CD4-positive, alpha-beta T cell treated with Interferon gamma for 1 hour (primary cell): ENCODE measurements at places on chromosomes 7 and 10.

DNA sequence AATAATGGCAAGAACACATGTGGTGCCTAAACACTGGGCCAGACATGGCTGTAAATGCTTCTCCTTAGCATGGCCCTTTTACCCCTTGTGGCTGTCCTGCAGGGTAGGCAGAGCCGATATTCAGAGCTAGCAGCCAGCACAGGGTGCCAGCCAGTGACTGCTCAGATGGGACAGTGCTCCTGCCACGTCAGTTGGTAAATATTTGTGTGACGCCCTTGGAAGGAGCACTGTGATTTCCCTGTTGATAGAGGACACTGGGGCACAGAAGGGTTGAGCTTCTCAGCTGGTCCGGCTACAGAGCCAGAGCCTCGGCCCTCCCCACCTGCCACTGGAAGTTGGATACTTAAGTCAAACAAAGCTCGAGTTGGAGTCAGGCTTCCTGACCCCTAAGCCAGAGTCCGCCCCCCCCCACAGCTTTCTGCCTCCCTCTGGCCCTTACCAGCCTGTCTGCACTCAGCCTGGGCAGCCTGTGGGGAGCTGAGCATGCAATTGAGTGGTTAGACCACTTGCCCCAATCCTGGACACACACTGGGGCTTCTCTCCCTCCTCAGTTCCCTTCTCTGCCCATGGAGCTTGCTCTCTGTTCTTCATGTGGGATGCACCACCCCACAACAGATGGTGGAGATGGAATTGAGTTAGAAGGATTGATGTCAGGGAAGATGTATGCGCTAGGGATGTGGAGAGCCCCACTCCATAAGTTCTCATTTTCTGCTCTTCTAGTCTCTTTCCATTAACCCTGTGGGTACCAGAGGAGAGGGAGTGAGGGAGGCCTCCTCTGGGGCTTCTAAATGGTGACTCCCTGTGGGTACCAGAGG is 350.8 kb downstream of the PLXNA4 start:
- DNase-seq, result no peak

DNA sequence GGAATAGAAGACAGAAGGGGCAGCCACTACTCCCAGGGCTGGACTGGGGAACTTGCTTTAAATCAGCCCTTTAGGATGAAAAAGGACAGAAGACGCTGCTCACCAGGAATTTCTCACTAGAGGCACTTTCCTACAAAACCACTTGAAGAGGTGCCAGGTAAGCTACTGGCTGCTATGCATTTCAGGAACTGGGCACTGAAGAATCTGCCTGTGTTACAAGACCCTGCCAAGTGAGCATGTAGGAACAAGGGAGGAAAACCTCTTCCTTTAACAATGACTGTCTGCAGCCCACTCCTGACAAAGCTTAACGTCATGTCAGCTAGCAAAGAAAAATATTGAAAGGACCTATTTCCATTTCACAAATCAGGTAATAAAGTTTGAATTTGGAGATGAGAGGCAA is 5.8 kb upstream of the AGMO start:
- no peak for DNase-seq

DNA sequence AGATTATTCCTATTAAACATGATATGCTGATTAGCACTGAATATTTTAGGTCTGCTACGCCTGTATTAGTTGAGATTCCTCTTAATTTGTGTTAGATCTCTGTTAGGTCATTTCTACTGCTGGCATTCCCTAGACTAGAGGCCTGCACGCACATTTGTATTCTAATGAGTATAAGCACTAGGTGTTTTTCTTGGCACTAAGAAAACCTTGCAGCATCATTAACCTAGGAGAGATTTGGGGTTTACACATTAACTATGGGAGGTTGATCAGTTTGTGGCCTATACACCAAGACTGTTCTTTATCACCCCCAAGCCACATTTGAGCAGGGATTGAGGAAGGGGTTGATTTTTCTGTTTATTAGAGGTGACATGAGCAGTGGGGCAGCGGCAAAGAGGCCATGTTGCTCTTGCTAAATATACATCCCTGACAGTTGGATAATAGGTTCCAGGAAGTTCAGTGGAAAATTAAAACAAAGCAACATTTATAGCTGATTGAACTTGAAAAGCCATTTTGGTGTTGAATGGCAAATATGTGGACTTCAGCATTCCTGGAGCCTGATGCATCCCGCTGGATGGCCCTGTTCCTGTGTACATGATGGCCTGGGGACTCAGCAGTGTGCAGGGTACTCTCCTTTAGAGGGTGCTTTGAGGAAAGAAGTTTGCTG is 65.2 kb downstream of the GBF1 start:
- no peak for DNase-seq

- DNase-seq, result peak; percentile 67
These were observed 124.4 kb downstream of the DOCK4 start for GRCh38 chr7:112081778-112082177.

DNA sequence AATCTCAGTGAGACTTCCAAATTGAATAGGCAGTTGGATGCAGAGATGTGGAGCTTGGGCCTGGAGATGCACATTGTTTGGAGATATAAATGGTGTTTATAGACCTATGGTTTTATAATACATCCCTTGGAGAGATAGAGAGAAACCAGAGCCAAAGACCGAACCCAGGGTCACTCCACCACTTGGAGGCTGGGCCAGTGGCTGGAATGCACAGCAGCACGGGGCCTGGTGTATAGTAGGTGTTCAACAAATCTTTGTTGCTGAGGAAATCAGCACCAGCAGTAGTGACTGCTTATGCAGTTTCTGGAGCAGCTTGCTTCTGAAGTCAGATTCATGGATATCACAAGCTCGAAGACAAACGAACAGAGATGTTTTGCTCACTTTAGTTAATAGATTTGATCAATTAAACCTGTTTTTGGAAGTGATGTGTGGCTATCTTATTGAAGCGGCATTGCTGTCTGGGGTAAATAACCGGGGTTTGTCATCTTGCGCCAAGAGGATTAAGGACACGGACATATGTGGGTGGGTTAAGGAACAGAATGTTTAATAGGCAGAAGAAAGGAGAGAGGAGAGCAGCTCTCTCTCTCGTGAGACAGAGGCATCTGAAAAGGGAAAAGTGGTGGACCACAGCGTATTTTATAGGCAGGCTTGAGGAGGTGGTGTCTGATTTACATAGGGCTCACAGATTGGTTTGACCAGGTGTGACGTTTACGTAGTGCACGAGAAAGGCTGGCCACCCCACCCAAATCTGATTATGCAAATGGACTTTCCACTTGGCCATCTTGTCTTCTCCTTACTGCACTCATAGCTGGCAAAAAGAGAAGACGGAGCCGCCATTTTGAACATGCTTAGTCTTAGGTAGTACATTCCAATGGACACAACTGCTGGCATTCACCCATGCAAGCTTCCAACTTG is 11.1 kb downstream of the RBP4 start:
- no peak for DNase-seq

GRCh38 chr10:30215141-30215540 is 133.9 kb downstream of the MTPAP start:
- no peak for DNase-seq

GRCh38 chr7:73557397-73558257 is at the start of gene BCL7B:
TSS of gene BCL7B (minus strand) at chr7:73557690. CDS start at chr7:73557578, 112 bp downstream.
- peak; percentile 83 for DNase-seq

DNA sequence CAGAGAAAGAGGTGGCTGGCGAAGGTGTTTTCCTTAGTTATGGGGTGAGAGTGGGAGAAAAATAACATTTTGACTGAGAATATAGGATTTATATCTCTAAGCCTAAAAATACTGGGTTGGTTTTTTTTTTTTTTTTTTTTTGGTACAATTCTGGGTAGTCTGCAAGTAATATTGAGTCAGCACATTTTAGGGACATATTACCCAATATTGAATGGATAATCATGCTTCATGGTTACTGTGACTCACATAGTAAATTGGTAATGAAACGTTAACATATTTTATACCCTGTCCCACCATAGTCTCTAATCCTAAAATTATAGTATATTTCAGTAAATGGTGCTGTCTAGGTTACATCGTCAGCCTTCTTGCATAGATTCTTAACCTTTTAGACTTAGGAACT is 91.4 kb downstream of the TPST1 start:
- no peak for DNase-seq

- no peak for DNase-seq
These were observed 15.8 kb downstream of the ASZ1 start for GRCh38 chr7:117411539-117411938.

DNA sequence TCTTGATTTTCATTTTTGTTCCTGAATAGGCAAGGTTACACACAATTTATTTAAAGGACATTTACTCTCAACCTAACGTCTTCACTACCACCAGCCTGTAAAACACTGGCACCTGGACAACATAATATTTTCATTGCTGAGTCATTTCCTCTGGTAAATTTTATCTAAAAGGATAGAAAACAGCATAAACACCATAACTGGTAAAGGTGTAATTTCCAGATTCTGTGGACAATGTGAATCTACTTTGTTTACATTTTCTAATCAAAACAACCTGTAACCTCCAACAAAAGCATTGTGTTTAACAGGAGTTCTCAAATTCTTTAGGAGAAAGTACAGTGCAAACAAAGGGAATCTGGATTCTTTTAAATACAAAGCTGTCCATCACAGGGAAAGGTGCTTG is 472.0 kb upstream of the AKR1E2 start:
- no peak for DNase-seq

- peak; percentile 90 for DNase-seq
These were observed at the start of gene AKR1E2 for GRCh38 chr10:4825868-4826791. TSS of gene AKR1E2 (plus strand) at chr10:4826207. CDS start at chr10:4826325, 118 bp downstream.

- DNase-seq, result no peak
These were observed 164.3 kb downstream of the BUB3 start for GRCh38 chr10:123318516-123318915.

DNA sequence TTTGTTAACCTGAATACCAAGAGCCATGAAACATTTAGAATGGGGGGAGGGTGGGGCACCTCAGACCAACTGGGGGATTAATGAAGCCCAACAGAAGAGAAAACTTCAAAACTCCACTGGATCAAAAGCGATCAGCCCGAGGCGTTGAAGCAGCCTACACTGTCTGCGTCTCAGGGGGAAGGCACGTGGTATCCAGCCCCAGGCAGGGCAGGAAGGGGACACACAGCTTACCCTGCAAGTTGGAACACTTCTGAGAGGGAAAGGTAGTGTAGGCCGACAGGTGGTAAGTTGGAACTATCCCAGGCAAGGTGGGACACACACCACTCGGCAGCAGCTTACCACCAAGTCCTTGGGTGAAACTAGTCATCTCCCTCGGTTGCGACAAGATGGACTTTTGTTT is 102.9 kb downstream of the TAX1BP1 start:
- DNase-seq, result no peak

GRCh38 chr7:73358590-73359275 is 30.8 kb downstream of the FKBP6 start:
- no peak for DNase-seq

- DNase-seq, result no peak
These were observed 65.5 kb downstream of the BPGM start for GRCh38 chr7:134712196-134712595.

DNA sequence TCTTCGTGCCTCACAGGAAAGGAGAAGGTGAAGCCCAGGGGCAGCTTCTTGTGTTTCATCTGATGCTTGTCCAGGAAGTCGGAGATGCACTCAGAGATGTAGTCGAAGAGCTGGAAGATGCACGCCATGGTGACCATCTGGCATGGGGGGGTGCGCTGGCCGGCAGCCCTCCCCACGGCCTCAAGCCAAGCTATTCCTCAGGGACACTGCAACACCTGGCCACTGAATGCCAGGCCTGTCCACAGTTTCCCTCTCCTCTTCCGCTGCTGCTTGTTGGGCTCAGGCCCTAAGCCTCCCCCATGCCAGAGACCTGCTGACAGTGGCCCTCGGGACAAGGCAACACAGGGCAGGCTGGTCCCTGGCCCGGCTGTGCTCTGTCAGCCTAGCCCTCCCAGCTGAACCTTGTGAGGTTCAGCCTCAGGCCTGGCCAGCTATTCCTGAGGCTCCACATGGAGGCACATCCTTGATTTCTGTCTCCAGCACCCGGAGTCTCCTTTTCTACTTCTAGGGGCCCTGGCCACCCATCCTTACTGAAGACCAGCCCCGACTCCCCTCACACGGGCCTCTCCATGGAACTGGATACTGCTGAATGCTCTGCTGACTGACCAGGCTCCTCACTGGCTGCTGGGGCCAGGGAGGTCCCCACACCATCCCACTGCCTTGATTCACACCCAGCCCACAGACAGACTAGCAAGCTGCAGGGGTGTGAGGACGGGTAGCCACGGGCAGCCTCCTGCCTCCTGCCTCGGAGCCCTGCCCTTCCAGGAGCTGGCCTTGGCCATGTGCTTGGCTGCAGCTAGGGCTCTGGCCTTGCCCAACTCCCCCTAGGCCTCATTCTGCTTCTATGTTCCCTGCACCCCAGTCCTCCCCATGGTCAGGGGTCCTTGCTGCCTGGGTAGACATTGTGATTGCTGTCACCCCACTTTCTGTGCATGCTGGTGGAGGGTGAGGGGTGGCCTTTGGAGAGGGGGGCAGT is 10.1 kb upstream of the MYL7 start:
- DNase-seq, result no peak

DNA sequence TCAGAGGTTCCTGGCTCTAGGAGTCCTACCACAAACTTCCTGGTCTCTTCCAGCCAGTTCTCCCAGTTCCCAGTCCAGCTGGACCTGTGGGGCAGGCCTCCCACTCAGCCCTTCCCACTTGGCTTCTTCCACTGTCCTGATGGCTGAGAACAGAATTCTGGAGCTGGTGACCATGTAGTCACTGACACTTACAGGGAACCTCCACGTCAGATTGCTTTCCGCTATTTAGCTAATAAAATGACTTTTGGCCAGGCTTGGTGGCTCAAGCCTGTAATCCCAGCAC is 63.5 kb upstream of the ZRANB1 start:
- no peak for DNase-seq

DNA sequence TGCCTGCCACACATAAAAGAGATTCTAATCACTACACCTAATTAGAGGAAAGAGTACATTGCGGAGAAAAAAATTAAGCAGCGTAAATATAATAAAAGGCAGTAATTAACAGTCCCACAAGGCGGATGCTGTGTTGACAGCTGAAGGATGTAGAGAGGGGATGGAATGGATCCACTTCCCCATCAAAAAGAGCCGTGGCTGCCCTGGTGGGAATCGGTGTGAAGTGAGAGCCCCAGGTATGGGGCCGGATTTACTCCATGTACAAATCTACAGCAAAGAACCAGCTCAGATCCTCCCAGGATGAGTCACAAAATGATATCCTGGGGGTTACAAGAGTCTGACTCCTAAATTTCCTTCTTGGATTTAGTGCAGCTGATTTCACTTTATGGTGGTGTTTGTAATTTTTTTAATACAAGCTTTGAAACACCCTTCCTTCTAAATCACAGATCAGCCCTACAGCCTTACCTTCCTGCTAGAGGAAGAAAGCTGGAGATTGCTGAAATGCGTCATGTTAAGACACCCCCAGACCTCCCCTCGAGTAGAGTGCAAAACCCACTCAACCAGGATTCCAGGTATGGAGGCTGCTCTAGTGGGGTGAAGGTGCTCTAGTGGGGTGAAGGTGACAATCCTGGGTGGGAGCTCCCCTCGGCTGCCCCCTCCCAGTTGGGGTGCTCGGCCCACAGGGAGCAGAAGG is 398.4 kb downstream of the PLXNA4 start:
- no peak for DNase-seq

GRCh38 chr7:149050941-149051340 is 22.6 kb upstream of the PDIA4 start:
- no peak for DNase-seq

- DNase-seq, result no peak
These were observed 19.7 kb downstream of the MET start for GRCh38 chr7:116691664-116692063.
